A172 (cell line): ENCODE measurements at places on chromosomes 5 and 9. TPM values are rescaled to one million over a fixed set of nuclear protein-coding genes. Genes with fewer than 3 reads are reported as not detected.

Gene ANKRD34B
- total RNA-seq: not detected in 2 replicates

Gene FOXD1
- 12.9 and 24.6 TPM in 2 replicates for total RNA-seq

Gene PLPP7
- total RNA-seq: 0.14 and 1.0 TPM in 2 replicates

Gene PRELID2
- total RNA-seq: 26.3 and 28.1 TPM in 2 replicates

Gene ARPC5L
- 61.5 and 62.1 TPM in 2 replicates for total RNA-seq

Gene GFI1B
- total RNA-seq: 0.19 and 0.47 TPM in 2 replicates

Gene IL4
- not detected in 2 replicates for total RNA-seq

Gene IL33
- not detected in 2 replicates for total RNA-seq

Gene GNA14
- total RNA-seq: not detected in 2 replicates

Gene ACTBL2
- total RNA-seq: 0.05 TPM in 1 of 2 replicates, not detected in the other

Gene CD72
- total RNA-seq: 0.12 and 0.48 TPM in 2 replicates

Gene SRD5A1
- total RNA-seq: 51.3 and 62.8 TPM in 2 replicates

Gene PRRT1B
- not detected in 2 replicates for total RNA-seq

Gene SLC4A9
- not detected in 2 replicates for total RNA-seq

Gene PCDHGC4
- 0.22 TPM in 1 of 2 replicates, not detected in the other for total RNA-seq

Gene HSPB3
- total RNA-seq: 1.7 and 2.4 TPM in 2 replicates

Gene ARL14EPL
- total RNA-seq: 0.96 and 1.0 TPM in 2 replicates

Gene DRD1
- total RNA-seq: not detected in 2 replicates

Gene TMEM174
- total RNA-seq: not detected in 2 replicates
